Femur (tissue), 1 donor: ENCODE measurements at places on chromosomes 12 and 14.

DNA sequence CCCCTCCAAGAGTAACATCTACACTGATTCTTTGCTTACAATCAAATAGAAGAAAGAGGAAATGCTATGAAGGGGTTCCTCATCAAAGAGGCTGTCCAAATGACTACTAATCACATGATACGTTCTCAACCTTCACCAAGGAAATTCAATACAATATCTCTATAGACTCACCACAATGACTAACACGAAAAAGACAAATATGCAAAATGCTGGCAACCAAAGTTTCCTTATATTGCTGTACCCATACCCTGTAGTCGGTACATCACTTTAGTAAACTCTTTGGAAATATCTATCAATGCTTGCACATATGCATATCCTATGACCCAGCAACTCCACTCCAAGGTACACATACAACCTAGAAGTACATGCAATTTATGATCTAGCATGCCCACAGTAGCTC is 1296.6 kb downstream of the AACS start:
- no peak for DNase-seq

GRCh38 chr12:41680155-41680554 is 464.5 kb downstream of the GXYLT1 start:
- DNase-seq = no peak

- DNase-seq = no peak
These were observed 44.0 kb upstream of the SMUG1 start for GRCh38 chr12:54232790-54233189.

- DNase-seq = peak; percentile 78
These were observed 75.1 kb downstream of the IRF2BPL start for GRCh38 chr14:76953311-76953945.

DNA sequence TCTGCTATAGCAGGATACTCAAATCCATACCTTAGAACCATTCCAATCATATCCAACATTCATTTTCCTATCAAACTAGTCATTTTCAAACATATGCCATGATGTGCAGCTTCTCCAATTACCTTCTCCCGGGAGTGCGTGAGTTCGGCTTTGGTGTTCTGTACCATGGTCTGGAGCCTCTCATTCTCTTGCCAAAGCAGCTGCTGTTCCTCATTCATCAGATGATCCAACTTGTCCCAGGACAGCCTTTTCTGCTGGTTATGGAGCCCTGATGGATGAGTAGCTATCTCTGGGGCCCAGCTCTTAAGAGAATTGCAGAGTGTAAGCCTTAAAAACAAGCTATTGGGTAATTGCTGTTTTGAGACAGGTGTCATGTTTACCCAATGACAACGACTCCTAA is 71.1 kb upstream of the SAV1 start:
- DNase-seq = no peak

- DNase-seq = no peak
These were observed 125.5 kb downstream of the DAAM1 start for GRCh38 chr14:59313658-59314608.

DNA sequence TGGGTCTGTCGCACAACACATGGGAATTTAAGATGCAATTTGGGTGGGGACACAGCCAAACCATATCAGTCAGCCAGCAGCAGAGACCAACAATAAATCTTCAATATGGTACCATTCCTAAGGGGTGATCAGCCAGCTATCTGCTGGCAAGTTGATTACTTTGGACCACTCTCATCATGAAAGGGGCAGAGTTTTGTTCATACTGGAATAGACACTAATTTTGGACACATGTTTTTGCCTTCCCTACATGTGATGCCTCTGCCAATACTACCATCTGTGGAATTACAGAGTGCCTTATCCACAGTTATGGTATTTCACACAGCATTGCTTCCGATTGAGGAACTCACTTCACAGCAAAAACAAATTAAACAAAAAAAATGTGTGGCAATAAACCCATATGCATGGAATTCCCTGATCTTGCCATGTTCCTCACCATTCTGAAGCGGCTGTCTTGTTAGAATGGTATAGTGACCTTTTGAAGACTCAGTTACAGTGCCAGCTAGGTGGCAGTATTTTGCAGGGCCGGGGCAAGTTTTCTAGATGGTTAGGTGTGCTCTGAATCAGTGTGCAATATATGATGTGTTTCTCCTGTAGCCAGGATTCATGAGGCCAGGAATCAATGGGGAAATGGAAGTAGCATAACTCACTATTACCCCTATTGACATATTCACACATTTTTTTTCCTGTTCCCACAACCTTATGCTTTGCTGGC is 179.0 kb upstream of the IGF1 start:
- DNase-seq = no peak

DNA sequence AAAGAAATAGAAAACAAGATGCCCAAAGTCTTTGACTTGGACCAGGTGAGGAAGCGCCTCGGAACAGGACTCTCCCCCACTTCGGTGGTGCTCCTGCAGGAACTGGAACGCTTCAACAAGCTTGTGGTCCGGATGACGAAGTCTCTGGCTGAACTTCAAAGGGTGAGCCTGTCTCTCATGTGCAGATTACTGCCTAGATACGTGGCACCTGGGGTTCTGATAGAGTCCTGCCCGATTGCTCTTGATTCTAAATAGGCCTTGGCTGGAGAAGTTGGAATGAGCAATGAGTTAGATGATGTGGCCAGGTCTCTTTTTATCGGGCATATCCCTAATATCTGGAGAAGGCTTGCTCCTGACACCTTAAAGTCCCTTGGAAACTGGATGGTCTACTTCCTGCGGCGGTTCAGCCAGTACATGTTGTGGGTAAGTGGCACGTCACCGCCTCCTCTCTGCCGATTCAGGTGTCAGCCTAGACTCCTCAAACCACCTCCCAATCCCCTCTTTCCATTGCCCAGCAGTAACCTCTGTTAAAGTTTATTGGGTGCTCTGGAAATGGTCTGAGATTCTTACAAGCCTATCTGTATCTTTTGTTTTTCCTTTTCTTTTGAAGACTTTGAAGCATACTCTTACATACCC is 40.8 kb downstream of the CCDC92 start:
- DNase-seq = no peak

DNA sequence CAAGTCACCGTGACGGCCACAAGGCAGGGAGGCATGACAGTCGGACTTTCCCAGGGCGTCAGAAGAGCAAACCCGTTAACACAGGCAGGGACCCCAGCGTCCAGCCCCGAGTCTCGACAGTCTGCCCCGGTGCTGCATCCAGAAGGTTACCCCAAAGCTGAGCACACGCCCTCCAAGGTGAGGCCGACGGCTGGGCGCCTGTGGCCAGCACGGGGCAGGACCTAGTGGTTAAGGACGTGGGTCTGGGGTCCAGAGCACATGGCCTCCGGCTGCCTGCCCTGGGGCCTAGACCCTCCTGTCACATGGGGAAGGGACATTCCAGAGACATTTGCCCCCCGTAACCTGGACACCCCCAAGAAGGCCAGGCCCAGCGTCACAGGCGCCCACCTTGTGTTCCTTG is 29.7 kb upstream of the BTBD6 start:
- no peak for DNase-seq

GRCh38 chr14:105010106-105010505 is 10.8 kb downstream of the CDCA4 start:
- DNase-seq = no peak

DNA sequence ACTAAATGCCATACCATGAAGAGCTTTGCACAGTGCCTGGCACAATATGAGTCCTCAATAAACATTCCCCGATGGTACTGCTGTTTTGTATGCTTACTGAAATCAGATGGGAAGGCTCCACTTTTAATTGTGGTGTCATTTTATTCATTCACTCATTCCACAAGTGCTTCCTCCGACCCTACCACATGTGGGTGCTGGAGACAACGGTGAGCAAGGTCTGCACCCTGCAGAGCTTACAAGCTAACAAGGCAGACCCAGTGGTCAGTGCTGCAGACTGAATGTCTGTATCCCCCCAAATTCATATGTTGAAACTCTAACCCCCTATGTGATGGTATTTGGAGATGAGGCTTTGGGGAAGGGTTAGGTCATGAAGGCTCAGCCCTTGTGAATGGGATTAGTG is 48.3 kb downstream of the RFX4 start:
- no peak for DNase-seq
